BJ (cell line): ENCODE measurements at places on chromosomes 3 and 15.

- no peak for DNase-seq
Measured at GRCh38 chr3:142481196-142481595, 33.4 kb upstream of the XRN1 start.

- no peak for DNase-seq
Measured at GRCh38 chr3:73475175-73475574, 149.6 kb downstream of the PDZRN3 start.

- DNase-seq, result no peak
Measured at GRCh38 chr3:112482675-112483074, 16.6 kb downstream of the BTLA start.

- DNase-seq, result no peak
Measured at GRCh38 chr15:35545316-35545823, 595 bp downstream of the DPH6 start.

- no peak for DNase-seq
Measured at GRCh38 chr3:133979553-133979952, 50.2 kb downstream of the SLCO2A1 start.
